ENCODE measurements at places on chromosomes 6 and 20.

DNA sequence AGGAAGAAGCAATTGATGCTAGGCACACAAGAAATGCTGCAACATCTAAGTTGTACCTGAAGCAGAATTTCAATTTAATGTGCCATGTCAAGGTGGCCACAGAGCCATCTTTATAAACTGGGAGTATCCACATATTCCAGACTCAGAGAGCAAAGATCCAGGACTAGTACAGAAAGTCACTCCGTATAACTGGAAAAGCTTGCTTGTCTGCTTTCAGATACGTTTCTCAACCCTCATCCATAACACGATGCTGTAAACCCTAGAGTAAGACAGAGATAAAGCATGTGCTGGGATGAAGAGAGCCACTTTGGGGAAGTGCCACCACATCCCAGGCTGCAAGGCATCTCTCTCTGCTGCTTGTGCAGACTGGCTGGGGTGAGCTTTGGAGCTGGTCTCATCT lies 134.7 kb downstream of the PACRG start:
- DNase-seq = no peak

DNA sequence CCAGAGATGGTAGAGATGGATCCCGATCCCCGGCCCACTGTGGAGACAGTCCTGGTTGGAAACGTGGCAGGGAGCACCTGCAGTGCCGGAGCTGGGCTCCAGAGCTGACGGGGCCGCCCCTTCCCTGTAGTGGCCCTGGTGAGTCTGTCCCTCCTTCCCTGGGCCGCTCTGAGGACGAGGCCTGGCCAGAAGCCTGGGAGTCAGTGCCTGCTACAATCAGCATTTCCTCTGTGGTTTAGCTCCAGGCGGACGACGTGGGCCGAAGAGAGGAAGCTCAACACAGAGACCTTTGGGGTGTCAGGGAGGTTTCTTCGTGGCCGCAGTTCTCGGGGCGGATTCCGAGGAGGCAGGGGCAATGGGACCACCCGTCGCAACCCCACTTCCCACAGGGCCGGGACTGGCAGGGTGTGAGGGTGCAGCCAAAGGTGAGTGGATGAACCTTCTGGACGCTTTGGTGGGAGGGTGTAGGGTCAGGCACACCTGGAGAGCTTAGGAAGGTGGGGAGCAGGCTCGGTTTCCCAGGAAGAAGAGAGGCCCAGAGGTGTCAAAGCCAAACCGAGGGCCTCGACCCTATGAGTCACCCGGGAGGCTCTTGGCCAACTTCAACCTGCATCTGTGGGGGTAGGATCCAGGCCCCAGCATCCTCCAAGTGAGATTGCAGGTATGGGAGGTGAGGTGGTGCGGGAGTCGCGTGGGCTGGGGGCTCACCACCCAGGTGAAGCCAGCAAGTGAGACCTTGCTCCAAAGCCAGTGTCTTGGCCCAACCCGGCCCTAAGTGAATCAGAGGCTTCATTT lies 9.9 kb downstream of the PSMA7 start:
- DNase-seq = no peak

- DNase-seq = peak; percentile 24
Observed at GRCh38 chr6:27863962-27864905, 48.0 kb downstream of the OR2B2 start.

DNA sequence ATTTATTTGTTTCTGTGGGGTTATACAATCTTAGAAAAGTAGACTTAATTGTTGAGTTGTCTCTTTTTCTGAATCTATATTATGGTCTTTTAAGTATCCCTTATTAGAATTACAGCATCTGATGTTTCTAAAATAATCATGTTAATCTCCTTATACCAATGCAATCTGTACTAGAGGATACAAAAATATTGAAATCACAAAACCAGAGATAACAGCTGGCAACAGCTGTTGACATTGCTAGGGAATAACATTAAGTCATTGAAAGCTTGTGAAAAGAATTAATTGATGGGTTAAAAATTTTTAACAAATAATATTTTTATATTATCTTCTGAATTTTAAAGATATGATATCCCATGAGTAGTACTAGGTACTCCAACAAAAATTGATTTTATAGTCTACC lies 162.6 kb downstream of the COL19A1 start:
- no peak for DNase-seq

DNA sequence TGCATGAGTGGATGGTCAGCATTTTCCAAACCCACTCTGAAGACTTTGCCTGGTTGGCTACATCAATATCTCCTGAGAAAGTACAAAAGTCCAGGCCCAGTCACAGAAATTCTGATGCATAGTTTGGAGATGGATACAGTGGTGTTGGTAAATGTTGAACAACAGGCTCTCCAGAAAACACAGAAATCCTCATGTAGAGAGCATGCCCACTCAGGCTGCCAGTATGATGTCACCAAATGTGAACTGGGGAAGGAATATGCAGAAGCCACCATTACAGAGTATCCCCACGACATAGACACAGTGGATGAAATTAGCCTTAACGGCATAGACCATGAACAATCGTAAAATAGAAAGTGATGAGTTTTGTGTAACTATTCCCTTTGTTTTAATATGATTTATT lies 97.1 kb upstream of the NXT1 start:
- DNase-seq = no peak

GRCh38 chr20:24304291-24304690 lies 165.1 kb upstream of the SYNDIG1 start:
- DNase-seq = no peak

DNA sequence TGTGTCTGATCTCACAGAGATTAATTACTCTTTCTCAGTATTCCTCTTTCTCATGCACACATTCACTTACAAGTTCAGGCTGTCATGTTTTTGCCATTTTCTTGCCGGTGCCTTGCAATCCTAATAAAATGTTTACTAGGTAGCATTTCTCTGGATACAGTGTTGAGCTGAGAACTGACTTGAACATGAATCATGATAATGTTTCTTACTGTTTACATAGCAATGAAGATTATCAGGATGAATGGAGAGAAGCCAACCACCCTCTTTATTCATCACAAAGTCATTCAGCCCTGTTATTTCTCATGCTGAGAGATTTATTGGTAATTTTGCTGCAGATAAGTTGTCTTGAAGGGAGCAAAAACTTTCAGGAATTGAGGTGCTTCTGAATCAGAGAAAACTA lies 185.5 kb upstream of the ECI2 start:
- no peak for DNase-seq

GRCh38 chr20:47971058-47971791 lies 185.9 kb upstream of the SULF2 start:
- DNase-seq = no peak

- no peak for DNase-seq
Observed at GRCh38 chr6:71656121-71656520, 230.2 kb upstream of the RIMS1 start.

- no peak for DNase-seq
Observed at GRCh38 chr6:131645846-131646245, 8.7 kb downstream of the ENPP3 start.

GRCh38 chr20:23130622-23131140 lies 44.6 kb upstream of the CD93 start:
- no peak for DNase-seq

DNA sequence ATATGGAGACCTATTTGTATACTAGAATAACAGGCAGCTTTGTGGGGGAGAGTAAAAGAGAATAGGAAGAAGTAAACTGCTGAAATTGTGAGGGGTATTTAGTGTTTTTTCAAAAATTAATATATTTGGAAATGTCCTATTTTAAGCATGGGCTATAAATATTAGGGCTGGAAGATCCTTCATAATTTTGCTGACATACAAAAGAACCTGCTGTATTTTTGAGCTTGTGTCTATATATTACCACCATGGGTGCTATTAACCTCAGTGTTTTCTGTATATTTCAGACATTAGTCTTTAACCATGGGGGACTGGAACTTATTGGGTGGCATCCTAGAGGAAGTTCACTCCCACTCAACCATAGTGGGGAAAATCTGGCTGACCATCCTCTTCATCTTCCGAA lies at the start of gene GJA10:
GJA10 (plus strand) TSS at position 301 of the 400 bp plus-strand sequence; CDS start at position 301, 0 bp downstream.
- DNase-seq = no peak

DNA sequence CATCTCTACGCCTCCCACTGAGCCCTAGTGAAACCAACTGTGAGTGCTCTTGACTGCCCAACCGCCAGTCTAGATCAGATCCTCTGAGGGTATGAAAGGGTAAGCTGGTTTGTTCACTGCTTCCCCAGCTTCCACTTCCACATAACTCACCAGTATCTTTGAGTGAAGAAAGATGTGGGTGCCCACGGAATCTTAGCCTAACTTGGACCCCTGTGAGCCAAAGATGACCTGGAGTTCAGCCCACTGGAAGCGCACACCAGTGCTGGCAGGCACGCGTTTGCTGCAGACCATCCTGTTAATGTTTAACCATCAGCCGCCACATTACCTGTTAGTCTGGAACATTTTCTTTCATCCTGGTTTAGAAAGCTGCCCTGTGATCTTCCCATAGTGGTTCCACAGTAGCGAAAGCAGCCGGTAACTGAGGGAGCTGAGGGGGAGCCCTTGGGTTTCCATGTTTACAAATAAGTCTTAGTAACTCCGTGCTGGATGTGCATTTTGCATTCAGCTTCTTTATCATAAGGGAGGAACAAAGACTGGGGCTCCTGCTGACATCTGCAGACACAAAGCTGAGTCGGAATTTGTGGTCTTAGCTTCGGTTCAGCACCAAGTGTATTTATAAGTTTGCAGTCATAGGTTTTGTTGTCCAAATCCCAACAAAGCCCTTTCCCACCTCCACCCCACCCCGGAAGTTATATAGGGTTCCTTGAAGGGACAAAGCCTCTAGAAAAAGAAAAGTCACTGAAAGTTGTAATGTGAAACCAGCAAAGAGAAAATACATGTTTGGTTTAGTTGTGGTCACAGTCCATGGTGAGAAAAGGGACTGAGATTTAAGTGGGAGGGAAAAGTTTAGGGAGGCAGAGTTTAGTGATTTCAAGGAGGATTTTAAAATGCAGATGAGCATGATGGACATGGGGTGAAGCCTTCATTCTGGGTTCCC lies 71.0 kb downstream of the SSR1 start:
- DNase-seq = no peak

DNA sequence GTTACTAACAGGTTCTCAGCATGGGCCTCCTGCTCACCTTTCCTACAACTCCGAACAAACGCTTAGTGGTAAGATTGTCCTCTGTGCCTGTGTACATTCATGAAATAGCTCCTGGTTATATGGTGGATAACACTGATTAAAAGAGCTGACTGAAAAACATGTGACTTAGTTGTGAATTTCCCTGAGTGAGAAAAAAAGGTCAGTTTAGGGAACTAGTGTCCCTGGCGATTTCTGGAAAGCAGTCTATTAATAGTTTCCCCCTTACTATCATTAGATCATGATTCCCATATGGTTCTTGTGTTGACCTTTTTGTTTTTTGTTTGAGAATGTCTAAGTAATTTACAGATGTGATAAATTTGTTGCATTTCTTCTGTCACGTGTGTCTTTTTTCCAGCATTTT lies 15.6 kb downstream of the SNRPC start:
- no peak for DNase-seq

GRCh38 chr6:38305995-38306681 lies 333.6 kb downstream of the BTBD9 start:
- DNase-seq = no peak

DNA sequence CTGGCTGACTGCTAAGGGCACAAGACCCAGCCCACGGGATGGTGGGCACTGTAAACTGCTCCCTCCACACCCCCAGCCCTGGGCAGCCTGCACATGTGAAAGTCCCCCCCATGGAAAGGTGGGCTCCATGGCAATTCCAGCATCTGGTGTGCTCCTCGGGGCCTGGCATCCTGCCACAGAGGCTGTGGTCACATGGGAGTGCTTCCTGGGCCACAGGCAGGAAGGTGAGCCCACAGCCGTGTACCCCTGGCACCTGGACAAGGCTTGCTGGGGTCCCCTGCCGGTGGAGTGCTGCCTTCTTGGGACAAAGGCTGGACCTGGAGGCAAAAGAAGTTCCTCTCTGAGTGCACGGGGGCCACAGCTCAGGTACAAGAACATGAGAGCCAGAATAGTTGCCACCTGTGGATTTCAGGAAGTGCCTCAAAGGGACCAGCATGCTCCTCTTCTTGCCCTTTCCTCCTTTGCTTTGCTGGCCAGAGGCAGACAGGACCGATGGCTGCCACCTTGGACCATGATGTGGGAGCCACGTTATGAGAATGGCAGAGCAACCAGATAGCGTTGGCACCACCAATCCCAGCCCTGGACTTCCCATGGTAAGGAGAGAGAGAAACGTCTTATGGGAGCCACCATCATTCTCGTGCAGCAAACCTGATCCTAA lies 120.2 kb upstream of the MLN start:
- no peak for DNase-seq

DNA sequence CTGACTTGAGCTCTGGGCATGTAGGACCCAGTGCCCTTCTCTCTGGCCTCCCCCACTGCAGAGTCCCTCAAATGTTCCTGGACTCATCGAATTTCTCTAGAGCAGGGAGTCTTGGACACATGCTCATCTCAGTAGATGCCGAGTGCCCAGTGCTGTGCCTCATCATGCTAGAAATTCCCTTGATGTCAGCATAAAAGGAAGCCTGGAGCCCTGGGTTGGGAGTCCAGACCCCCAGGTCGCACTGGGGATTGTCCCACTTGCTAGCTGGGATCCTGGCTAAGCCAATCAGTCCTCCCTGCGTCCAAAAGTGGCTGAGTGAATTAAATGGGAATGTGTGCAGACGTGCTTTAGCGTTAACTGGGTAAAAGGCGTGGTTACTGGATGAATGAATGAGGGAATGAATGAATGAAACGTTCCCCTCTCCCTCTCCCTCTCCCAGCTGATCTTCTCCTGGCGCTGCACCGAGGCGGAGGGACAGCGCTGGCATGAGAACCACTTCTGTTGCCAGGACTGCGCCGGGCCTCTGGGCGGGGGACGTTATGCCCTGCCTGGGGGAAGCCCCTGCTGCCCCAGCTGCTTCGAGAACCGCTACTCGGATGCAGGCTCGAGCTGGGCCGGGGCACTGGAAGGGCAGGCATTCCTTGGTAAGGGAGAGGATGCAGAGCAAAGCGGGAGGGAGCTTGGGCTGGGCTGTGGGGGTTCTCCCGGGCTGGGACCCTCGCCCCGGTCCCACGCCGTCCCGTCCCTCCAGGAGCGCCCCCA lies 1.6 kb upstream of the TOMM6 start:
- DNase-seq = no peak

DNA sequence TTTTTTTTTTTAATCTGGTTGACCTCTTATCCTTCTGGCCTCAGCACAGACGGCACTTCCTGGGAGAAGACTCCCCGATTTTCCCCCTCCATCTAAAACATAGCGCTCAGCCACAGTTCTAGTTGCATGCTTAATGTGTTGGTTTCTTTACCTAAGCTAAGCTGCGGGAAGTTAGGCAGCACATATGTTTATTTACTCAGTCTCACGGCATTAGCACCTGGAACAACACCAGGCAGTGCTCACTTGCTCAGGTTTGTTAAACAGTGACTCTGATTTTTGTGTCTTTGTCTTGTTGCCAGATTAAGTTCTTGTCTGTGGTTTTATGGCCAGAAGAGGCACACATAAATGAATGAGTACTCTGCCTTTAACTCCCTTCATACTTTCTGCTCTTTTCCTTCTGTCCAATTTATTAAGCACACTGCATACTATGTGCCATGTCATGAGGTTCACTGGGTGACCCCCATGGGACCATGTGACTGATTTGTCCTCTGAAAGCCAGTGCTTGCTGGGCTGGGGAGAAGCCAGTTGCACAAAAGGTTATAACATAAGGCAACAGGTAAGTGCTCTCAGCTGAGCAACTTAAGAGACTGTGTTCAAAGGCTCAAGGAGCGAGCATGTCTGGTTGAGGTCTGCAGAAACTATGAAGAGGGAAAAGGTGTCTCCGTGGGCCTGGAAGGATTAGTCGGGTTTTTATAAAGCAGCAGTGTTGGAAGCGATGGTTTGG lies 93.6 kb downstream of the RPP40 start:
- no peak for DNase-seq

GRCh38 chr6:113909224-113909856 lies 52.2 kb downstream of the MARCKS start:
- no peak for DNase-seq

- DNase-seq = peak; percentile 36
Observed at GRCh38 chr6:40308533-40309306, 278.4 kb downstream of the LRFN2 start.

All from uterus (tissue), 4 donors.